Renal cortex interstitium (tissue), 15 donors: ENCODE measurements at places on chromosomes 7 and 10. TPM values are rescaled to one million over a fixed set of nuclear protein-coding genes. Genes with fewer than 3 reads are reported as not detected.
A peak's percentile ranks its signal among the peaks of the same experiment; 100 is the strongest.

DNA sequence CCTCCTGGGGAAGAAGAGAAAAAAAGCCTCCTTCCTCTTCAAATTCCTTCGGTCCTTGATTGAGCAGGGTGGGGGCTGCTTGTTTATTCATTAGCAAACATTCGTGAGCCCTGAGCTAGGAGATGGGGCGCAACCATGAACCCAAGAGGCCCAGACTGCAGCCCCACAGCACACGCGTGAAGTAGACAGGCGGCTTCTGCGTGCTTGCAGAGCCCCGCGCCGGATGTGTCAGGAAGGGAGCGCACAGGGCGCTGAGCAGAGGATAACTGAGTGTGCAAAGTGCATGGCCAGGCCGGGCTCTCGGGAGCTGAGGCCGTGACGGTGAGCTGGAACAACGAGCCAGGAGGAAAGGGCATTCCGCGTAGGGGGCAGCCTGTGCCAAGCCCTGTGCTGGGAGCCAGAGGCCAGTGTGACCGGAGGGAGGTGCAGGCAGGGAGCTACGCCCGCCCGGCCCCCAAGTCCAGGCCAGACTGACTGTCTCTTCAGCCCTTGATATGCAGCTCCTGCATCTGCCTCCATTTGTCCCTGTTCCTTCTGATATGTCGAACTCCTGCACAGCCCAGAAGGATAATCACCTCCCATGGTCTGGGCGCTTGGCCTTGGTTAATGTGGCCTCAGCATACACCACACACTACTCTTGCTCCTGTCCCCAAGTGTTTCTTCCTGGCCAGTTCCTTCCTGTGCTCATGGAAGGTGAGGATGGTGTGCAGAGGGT lies 4.6 kb downstream of the FOXL3 start:
- no peak for DNase-seq

The KLLN gene
- polyA plus RNA-seq = 1.6 TPM

DNA sequence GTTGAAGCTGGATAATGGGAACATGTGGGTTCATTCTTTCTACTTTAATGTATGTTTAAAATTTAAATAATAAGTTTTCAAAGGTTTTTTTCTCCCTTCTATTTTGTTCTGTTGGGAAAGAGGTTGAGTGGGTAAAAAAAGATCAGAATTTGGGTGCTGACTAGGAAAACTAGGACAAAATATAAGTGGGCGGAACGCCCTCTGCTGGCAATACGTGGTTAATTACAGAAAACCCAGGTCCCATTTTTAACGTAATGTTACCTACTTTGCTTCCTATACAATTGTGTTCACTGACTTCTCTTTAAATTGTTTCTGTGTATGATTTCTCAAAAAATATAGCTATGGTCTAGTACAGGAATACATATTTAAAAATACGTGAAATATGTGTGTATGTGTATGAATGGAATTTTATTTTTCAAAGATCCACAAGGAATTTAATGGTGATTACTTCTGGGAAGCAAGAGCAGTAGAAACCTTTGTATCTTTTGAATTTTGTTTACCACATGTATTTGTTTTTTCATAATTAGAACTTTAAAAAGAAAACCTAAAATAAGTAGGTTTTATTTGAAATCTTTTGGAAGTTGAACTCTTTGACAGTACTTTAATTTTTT lies 8.7 kb downstream of the ECD start:
- DNase-seq = peak; percentile 41

- DNase-seq = no peak
These were observed 119.4 kb downstream of the POLR1F start for GRCh38 chr7:19589446-19589845.

The PHYH gene
- 35.3 TPM for polyA plus RNA-seq

DNA sequence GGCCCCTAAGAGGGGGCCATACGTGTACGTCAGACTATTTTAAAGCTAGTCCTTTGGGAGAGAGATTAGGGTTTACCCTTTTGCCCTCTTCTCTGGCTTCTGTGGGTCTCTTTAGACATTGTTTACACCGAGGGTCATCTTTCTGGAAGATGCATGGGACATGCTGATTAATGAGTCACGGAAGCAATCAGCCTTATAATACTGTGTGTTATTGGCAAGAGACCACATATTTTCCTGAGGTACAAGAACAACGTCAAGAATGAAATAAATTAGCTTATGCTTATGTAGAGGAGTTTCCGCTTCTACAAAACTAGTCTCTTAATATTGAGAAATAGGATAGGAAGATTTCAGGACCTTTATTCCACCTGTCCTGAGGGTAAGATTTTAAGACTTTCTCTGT lies 327.7 kb downstream of the BBS9 start:
- DNase-seq = no peak

The GNA12 gene
- polyA plus RNA-seq = 46.9 TPM

DNA sequence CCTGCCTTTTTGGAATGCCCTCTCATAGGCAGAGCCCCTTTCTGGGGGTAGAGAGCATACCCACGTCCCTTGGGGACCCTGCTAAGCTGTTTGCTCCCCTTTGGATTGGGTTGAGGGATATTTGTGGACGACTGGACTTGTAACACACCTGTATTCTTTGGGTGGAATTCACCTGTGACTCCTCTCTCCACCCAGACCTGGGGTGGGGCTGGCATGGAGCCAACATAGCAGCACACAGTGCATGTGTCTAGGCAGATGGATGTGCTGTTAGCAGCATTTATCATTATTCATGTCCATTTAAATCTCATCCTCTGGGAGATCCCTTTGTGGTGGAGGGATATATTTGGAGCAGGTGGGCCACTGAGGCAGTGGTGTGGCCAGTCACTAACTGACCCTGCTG lies 51.0 kb downstream of the CDH23 start:
- DNase-seq = no peak

The GIMAP6 gene
- 14.6 TPM for polyA plus RNA-seq

DNA sequence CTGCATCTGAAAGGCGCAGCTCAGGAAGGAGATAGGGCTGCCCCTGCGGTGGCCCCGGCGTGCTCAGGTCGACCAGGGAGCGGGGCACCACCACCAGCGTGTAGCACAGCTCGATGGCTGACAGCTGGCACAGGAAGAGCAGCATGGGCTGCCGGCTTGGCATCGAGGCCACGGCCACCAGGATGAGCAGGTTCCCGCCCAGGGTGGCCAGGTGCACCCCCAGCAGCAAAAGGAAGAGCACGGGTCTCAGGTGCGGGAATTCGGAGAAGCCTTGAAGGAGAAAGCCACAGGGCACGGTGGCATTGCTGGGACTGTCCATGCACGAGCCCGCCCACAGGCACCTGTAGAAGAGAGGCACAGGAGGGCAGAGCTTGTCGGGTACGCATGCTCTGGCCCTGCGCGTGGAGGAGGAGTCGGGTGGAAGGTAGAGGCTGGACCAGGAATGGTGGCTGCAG lies 33.9 kb downstream of the TAS2R41 start:
- DNase-seq = no peak

DNA sequence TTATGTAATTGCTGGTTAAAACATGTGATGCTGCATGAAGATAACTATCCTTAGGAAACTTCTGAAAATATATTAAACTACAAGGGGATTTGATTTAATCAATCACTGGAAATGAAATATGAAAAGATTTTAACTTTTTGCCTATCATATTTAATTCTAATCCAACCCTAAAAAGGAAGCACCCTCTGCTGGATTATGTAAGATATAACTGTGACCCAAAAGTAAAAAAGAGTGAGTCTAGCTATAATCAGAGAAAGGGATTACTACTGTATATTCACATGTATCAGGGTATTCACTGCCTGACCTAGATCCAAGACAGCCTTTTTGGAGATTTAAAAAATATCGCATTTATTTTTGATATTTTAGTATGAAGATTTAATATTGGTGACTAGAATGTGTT lies 295.5 kb downstream of the MDFIC start:
- DNase-seq = no peak

GRCh38 chr10:131435760-131436457 lies 124.4 kb upstream of the TCERG1L start:
- DNase-seq = no peak

- DNase-seq = no peak
These were observed 48.3 kb downstream of the A1CF start for GRCh38 chr10:50837095-50837494.

The KNDC1 gene
- polyA plus RNA-seq = 7.8 TPM

DNA sequence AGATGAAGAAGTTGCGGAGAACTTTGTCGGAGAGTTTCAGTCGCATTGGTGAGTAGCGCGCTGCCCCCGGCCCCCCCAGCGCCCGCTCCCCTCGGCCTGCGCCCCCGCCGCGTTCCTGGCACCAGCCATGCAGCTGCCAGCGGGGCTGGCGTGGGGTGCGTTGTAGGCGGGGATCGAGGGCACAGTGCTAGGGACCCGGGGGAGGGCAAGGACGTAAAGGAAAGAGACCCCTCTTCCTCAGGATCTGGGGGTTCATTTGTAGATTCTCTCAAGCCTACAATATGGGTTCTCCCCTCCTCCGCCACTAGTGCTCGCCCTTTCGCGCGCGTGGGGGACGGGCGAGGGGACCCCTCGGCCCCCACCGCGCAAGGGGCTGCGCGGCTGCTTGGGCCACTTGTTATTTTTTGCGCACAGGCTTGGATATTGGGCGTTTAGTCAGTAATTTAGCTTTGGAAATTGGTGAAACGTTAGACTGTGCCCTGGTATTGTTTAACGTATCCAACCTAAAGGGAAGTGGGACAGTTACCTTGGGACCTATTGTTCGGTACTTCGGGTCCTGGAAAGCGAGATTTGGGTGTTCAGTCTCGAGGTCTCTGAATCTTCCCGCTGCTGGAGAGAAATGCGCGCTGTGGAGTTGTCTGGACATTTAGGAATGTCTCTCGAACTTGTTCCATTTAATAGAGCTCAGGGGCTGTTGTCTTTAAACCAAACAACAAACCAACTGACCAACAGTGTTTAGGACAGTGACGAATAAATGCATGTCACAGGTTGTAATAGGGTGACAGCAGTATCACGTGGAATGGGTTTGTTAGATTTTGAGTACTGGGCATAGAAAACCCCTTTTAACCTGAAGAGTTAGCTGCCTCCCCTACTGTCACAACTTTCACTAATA lies 796 bp downstream of the CDK14 start:
- no peak for DNase-seq

The SNX10 gene
- 16.1 TPM for polyA plus RNA-seq
